ENCODE measurements at places on chromosomes 2 and 18. TPM values are rescaled to one million over a fixed set of nuclear protein-coding genes. Genes with fewer than 3 reads are reported as not detected.

GRCh38 chr2:234198976-234199375, 148.5 kb downstream of the SPP2 start:
- H3K27ac ChIP-seq, result no peak overlapping the region
- H3K4me3 ChIP-seq, result no peak overlapping the region

DNA sequence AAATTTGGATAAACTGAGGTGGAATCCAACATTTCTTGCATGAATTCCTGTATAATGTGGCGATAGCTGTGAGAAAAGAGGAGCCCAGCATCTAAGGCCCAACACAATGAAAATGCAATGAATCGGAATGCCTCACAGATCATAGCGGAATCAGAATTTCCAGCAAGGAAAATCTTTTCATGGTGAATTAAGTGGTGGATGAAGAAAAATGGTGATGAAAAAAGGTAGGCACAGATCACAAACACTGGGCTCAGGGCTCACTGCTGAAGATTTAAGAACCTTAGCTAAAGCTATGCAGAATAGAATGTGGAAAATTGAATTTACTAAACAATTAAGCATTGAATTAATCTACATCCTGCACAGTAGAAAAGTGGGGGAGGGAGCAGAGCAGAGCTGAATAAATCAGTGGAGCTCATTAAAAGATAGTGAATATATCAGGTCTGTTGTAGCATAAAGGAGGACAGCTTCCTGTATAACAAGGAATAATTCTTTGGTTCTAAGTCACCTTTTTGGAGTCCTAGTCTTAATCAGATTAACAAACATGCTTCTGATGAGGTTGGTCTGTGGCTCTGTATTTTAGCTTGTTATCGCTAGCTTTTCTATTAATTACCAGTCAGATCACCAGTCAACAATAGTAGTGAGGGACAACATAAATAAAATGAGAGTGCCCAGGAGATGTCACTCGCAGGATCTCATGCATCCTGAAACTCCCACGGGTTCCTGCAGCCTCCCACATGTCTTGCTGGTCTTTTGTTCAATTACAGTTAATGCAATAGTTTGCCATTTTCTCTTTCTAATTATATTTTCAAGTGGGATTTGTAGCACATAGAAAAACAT, 27.0 kb downstream of the MEIS1 start:
- H3K4me1 ChIP-seq, result no peaks in the 10 kb centered on the region
- H3K27ac ChIP-seq, result no peak overlapping the region
- no peaks in the 10 kb centered on the region for H3K27me3 ChIP-seq
- no peaks in the 10 kb centered on the region for H3K36me3 ChIP-seq
- DNase-seq, result no peak

DNA sequence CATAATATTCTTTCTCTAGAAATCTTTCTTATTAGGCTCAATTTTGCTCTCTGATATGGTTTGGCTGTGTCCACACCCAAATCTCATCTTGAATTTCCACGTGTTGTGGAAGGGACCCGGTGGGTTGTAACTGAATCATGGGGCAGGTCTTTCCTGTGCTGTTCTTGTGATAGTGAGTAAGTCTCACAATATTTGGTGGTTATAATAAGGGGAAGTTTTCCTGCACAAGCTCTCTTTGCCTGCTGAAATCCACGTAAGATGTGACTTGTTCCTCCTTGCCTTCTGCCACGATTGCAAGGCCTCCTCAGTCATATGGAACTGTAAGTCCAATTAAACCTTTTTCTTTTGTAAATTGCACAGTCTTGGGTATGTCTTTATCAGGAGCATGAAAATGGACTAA, 73.8 kb downstream of the CAVIN2 start:
- H3K36me3 ChIP-seq, result no peaks in the 10 kb centered on the region
- peaks cover 5% of the 10 kb centered on the region for H3K27me3 ChIP-seq
- no peak overlapping the region for H3K27ac ChIP-seq
- no peaks in the 10 kb centered on the region for H3K4me1 ChIP-seq
- no peak for DNase-seq
- H3K4me3 ChIP-seq, result no peak overlapping the region

GRCh38 chr2:217847115-217847514, 155.7 kb downstream of the TNS1 start:
- no peak overlapping the region for H3K27ac ChIP-seq
- no peaks in the 10 kb centered on the region for H3K27me3 ChIP-seq
- DNase-seq, result no peak
- H3K36me3 ChIP-seq, result no peaks in the 10 kb centered on the region
- no peak overlapping the region for H3K4me3 ChIP-seq

GRCh38 chr2:86686905-86687304, 33.2 kb upstream of the RMND5A start:
- H3K4me1 ChIP-seq, result no peaks in the 10 kb centered on the region
- no peaks in the 10 kb centered on the region for H3K27me3 ChIP-seq
- peaks cover 7% of the 10 kb centered on the region for H3K36me3 ChIP-seq
- no peak overlapping the region for H3K4me3 ChIP-seq
- H3K27ac ChIP-seq, result no peak overlapping the region

DNA sequence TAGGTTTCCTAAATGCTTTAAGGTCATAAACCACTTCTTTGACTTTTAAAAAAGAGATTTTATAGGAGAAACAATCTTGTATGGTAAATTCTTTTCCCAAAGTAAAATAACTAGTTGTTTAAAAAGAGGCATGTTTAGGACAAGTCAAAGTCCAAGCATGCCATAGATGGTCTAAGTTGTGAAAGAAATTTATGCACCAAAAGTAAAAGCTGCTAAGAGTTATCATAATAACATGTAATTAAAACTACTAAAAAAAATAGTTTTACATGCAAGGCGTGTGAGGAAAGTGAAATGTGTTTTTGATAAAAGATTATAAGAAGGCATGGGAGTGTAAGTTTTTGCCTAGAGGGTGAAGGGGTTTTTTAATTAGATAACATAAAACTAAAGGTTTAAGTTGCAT, 22.5 kb downstream of the FAM210A start:
- no peak for DNase-seq
- H3K27me3 ChIP-seq, result no peaks in the 10 kb centered on the region
- peaks cover 71% of the 10 kb centered on the region for H3K36me3 ChIP-seq
- H3K4me3 ChIP-seq, result no peak overlapping the region
- no peak overlapping the region for H3K27ac ChIP-seq
- no peaks in the 10 kb centered on the region for H3K4me1 ChIP-seq

GRCh38 chr2:36058953-36059352, 296.6 kb upstream of the CRIM1 start:
- no peak for DNase-seq
- H3K27me3 ChIP-seq, result peaks cover 20% of the 10 kb centered on the region
- no peak overlapping the region for H3K4me3 ChIP-seq
- H3K27ac ChIP-seq, result no peak overlapping the region
- H3K4me1 ChIP-seq, result peaks cover 3% of the 10 kb centered on the region

- H3K36me3 ChIP-seq, result no peaks in the 10 kb centered on the region
- no peak overlapping the region for H3K27ac ChIP-seq
- no peaks in the 10 kb centered on the region for H3K27me3 ChIP-seq
- no peak overlapping the region for H3K4me3 ChIP-seq
These were observed 76.7 kb upstream of the SESTD1 start for GRCh38 chr2:179341152-179341866.

DNA sequence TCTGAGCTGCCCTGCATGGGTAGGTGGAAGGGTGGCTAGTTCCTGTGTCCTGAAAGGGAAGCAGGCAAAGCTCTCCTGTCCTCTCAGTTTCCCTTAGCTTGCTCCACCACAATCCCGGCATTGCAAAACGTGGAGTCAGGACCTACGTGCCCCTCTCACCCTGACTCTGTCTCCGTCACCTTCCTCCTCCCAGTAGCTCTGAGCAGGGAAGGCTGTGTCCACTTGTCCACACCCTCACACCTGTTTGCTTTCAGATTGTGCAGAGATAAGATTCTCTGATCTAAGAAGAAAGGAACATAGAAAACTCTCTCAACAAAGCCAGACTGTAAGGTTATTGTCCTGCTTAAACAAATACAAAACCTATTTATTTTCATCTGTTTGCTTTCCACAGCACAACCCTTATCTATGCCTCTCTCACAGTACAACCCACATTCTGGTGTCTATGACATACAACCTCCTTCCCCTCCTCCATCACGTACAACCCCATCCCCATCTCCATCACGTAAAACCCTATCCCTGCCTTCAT, 79.0 kb downstream of the ALPK2 start:
- H3K27ac ChIP-seq, result no peak overlapping the region
- peaks cover 10% of the 10 kb centered on the region for H3K27me3 ChIP-seq
- peaks cover 23% of the 10 kb centered on the region for H3K4me1 ChIP-seq
- no peak for DNase-seq
- H3K36me3 ChIP-seq, result peaks cover 6% of the 10 kb centered on the region

- H3K4me3 ChIP-seq, result no peak overlapping the region
- no peaks in the 10 kb centered on the region for H3K36me3 ChIP-seq
- peaks cover 6% of the 10 kb centered on the region for H3K27me3 ChIP-seq
- no peaks in the 10 kb centered on the region for H3K4me1 ChIP-seq
- H3K27ac ChIP-seq, result no peak overlapping the region
These were observed 97.2 kb downstream of the KCTD1 start for GRCh38 chr18:26450989-26451682.

GRCh38 chr2:212154477-212154878, 384.1 kb downstream of the ERBB4 start:
- H3K36me3 ChIP-seq, result no peaks in the 10 kb centered on the region
- DNase-seq, result no peak
- H3K27me3 ChIP-seq, result no peaks in the 10 kb centered on the region
- no peaks in the 10 kb centered on the region for H3K4me1 ChIP-seq
- H3K27ac ChIP-seq, result no peak overlapping the region
- H3K4me3 ChIP-seq, result no peak overlapping the region

DNA sequence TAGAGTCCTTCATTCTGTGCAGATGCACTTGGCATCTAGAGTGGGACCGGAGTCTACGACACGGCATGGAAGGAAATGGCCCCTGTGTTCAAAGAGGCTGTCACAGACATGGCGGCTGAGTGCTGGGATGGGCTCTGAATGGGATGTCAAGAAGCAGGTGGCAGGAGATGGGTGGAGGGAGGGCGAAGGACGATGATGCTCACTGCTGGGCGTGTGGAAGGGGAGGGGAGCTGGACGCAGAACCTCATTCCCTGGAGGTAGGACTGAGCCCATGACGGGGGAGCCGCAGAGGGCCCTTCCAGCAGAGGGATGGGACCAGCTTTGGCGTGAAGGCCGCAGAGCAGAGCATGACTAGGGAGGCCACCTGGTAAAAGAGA, 18.8 kb upstream of the ALPI start:
- H3K4me3 ChIP-seq, result no peak overlapping the region
- H3K4me1 ChIP-seq, result peaks cover 10% of the 10 kb centered on the region
- no peak for DNase-seq
- no peaks in the 10 kb centered on the region for H3K36me3 ChIP-seq
- no peak overlapping the region for H3K27ac ChIP-seq

DNA sequence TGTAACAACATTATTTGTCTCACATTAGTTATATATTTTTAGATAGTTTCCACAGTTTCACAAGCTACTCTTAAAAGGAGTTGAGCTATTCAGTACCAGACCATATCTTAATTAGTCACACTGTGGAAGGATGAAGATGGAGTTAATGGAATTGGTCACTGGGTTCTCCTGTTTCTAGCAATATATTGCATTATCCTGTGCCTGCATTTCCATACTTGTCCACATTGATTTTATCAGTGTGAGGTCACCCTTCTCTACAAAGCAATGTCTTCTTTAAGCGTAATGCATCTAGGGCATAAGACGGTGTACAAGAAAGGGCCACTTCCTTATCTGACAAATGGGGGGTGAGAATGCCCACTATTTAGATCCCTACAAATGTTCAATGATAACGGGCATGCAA, 216.8 kb upstream of the TANK start:
- no peak for DNase-seq
- H3K27ac ChIP-seq, result no peak overlapping the region
- H3K4me3 ChIP-seq, result no peak overlapping the region
- no peaks in the 10 kb centered on the region for H3K36me3 ChIP-seq

GRCh38 chr18:78363556-78364387, 615.8 kb upstream of the SALL3 start:
- H3K4me1 ChIP-seq, result no peaks in the 10 kb centered on the region
- H3K36me3 ChIP-seq, result no peaks in the 10 kb centered on the region
- no peak overlapping the region for H3K27ac ChIP-seq
- H3K27me3 ChIP-seq, result no peaks in the 10 kb centered on the region
- no peak for DNase-seq

DNA sequence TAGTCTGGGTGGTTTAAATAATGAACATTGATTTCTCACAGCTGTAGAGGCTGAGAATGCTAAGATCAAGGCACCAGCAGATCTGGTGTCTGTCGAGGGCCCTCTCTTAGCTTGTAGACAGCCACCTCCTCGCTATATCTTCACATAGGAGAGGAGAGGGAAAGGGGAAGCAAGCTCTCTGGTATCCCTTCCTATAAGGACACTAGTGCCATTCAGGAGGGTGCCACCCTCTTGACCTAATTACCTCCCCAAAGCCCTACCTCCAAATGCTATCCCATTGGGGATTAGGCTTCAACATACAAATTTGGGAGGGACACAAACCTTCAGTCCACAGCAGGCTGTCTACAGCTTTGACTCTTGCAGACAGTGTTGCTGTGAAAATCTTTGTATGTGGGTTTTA, 76.7 kb downstream of the BOLA3 start:
- no peaks in the 10 kb centered on the region for H3K27me3 ChIP-seq
- no peak overlapping the region for H3K27ac ChIP-seq
- H3K36me3 ChIP-seq, result peaks cover 13% of the 10 kb centered on the region
- no peak overlapping the region for H3K4me3 ChIP-seq
- DNase-seq, result no peak

DNA sequence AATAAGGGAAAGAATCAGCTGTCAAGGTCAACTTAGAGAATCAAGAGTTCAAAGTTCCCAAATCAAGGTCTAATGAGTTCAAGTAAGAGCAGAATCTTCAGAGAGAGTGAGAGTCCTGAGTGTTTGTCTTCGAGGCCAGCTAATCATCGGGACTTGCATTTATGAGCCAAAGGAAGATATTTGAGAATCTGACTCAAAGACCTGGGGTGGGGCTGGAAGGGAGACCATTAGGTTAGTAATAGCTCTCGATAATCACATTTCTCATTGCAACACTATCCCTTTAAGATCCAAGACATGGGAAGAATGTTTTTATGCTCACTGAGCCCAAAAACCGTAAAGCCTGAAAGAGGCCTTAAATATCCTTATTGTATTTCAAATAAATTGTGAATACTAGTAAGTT, 72.0 kb upstream of the FSHR start:
- no peaks in the 10 kb centered on the region for H3K27me3 ChIP-seq
- H3K27ac ChIP-seq, result no peak overlapping the region
- H3K36me3 ChIP-seq, result no peaks in the 10 kb centered on the region

- H3K27me3 ChIP-seq, result no peaks in the 10 kb centered on the region
- no peaks in the 10 kb centered on the region for H3K36me3 ChIP-seq
- no peak for DNase-seq
These were observed 310.3 kb upstream of the DLGAP1 start for GRCh38 chr18:4765401-4765800.

The OXER1 gene
- 0.21 TPM for total RNA-seq

The IMMT gene
- 130 TPM for total RNA-seq

The NEU4 gene
- total RNA-seq, result 0.12 TPM

The SH3RF3 gene
- total RNA-seq, result 0.06 TPM

The UGT1A7 gene
- total RNA-seq, result not detected

The LAMA1 gene
- total RNA-seq, result not detected

All from activated CD8-positive, alpha-beta memory T cell treated with anti-CD3 and anti-CD28 coated beads, Interleukin-2, amount 10 ng/mL, durations not matched to agents 7 days and 5 days (primary cell).